ENCODE measurements at places on chromosomes 11 and 22.
A peak's percentile ranks its signal among the peaks of the same experiment; 100 is the strongest.

DNA sequence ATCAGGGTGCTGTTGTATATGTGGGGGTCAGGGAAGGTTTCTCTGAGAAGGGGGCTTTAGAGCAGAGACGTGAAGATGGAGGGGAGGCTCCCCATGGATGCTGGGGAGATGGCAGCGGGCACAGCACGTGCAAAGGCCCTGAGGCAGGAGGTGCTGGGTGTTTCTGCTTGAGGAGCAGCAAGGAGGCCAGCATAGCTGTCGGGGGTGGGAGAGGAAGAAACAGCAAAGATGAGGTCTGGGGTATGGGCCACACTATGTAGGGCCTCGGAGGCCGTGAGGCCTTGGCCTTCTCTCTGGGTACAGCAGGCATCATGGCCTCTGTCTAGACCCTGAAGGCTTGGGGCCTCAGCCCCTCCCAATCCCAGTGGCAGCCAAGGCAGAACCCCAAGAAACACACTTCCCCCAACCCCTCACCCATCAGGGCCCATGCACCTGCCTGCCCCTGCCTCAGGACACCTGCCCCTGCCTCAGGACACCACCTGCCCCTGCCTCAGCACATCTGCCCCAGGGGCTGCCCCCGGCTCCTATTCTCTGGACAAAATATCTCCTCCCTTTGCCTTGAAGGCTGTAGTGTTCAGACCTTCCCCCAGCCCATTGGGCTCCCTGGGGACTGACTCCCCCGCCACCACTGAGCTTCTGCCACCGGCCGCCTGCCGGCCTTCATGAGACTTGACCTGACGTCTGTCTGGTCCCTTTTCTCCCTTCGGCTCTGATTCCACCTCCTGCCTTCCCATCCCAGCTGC, 6.2 kb downstream of the ALDH3B1 start:
- H3K27me3 ChIP-seq = no peaks in the 10 kb centered on the region
- H3K4me1 ChIP-seq = peaks cover 29% of the 10 kb centered on the region
- no peaks in the 10 kb centered on the region for H3K36me3 ChIP-seq
- H3K4me3 ChIP-seq = no peak overlapping the region

GRCh38 chr22:41517172-41518047, 26.9 kb downstream of the POLR3H start:
- no peak overlapping the region for H3K4me3 ChIP-seq
- no peaks in the 10 kb centered on the region for H3K27me3 ChIP-seq
- DNase-seq = peak; percentile 51
- peaks cover 84% of the 10 kb centered on the region for H3K36me3 ChIP-seq

- no peak overlapping the region for H3K27ac ChIP-seq
- H3K27me3 ChIP-seq = no peaks in the 10 kb centered on the region
- H3K4me3 ChIP-seq = no peak overlapping the region
- peaks cover 73% of the 10 kb centered on the region for H3K36me3 ChIP-seq
These were observed 42.9 kb downstream of the CTNND1 start for GRCh38 chr11:57804466-57804865.

- H3K27me3 ChIP-seq = no peaks in the 10 kb centered on the region
- H3K36me3 ChIP-seq = no peaks in the 10 kb centered on the region
- H3K27ac ChIP-seq = peak overlapping the region; percentile 86
- peak; percentile 98 for DNase-seq
- H3K4me1 ChIP-seq = peaks cover 46% of the 10 kb centered on the region
These were observed 2.0 kb downstream of the DAGLA start for GRCh38 chr11:61682093-61682732.

DNA sequence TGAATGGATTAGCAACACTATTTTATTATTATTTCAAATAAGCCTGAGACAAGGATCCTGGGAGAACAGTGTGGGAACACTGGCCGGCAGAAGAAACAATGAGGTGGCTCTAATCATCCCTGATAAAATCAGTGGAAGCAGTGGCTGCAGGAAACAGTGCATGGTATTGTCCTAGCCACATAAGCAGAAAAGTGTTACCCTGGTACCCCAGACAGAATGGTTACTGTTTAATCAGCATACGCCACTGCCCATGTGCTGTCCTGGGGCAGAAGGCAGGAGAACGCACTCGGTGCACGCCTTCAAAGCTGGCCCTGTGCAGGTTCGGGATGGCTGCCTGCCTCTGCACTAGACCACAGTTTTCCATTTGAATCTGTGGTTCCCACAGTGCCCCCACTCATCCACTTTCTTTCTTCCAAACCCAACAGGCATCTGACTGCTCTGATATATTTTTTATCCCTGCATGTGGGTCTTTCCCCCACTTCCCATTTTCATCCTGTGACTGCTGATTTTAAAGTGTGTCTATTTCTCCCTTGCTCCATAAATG, 25.7 kb downstream of the OPCML start:
- peaks cover 12% of the 10 kb centered on the region for H3K27me3 ChIP-seq
- no peaks in the 10 kb centered on the region for H3K4me1 ChIP-seq
- no peak for DNase-seq
- no peak overlapping the region for H3K27ac ChIP-seq
- H3K36me3 ChIP-seq = no peaks in the 10 kb centered on the region

GRCh38 chr11:122883646-122883979, 1.1 kb downstream of the JHY start:
- H3K27ac ChIP-seq = peak overlapping the region; percentile 74
- peaks cover 9% of the 10 kb centered on the region for H3K27me3 ChIP-seq
- H3K4me1 ChIP-seq = no peaks in the 10 kb centered on the region
- DNase-seq = no peak
- peak overlapping the region; percentile 68 for H3K4me3 ChIP-seq
- peaks cover 7% of the 10 kb centered on the region for H3K36me3 ChIP-seq

DNA sequence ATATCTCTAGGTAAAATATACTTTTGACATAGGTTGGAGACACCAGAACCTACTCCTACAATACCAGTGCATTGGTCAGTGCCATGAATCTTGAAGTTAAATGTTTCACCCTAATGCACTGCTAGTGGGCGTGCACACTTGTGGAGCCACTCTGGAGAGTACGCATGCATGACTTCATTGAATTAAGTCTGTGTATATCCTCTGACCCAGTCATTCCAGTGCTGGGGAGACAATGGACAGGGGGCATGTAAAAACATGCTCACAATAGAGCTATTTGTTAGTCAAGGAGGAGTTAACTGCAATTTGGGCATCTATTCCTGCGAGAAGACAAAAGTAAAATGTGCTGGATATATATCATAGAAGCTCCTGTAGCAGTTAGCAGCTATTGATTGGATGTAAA, 335.4 kb upstream of the NCAM1 start:
- H3K36me3 ChIP-seq = no peaks in the 10 kb centered on the region
- no peaks in the 10 kb centered on the region for H3K27me3 ChIP-seq
- DNase-seq = no peak
- H3K4me3 ChIP-seq = no peak overlapping the region
- H3K27ac ChIP-seq = no peak overlapping the region

DNA sequence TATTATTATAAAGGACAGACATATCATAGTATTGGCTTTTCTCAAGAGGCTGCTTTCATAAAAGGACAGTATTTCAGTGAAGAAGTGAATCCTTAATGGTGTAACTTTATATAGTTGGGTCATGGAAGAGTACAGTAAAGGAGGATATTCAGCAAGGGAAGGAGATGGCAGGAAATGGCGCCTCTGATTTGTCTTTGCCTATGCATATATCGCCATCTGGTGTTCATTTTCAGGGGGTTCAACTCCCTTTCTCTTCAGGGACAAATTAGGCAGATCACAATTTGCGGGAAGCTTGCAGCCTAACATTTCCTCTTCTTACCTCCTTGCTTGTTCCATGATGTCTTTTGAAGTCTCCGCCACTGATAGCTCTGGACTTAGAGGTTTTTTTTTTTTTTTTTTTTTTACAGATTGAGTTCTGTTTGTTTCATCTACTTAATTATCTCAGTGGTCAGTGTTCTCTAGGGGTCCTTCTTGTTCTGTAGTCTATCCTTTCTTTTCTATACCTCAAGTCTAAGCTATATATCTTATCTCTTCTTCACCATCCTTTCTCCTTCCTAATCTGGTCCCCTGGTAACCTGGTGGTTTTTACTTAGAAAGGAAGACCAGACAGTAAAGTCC, 21.8 kb upstream of the RRM1 start:
- H3K27me3 ChIP-seq = no peaks in the 10 kb centered on the region
- H3K4me3 ChIP-seq = no peak overlapping the region
- H3K27ac ChIP-seq = no peak overlapping the region
- peak; percentile 63 for DNase-seq

GRCh38 chr22:38443628-38444521, 11.1 kb downstream of the KCNJ4 start:
- H3K27me3 ChIP-seq = peaks cover 45% of the 10 kb centered on the region
- no peak overlapping the region for H3K4me3 ChIP-seq
- H3K4me1 ChIP-seq = no peaks in the 10 kb centered on the region

DNA sequence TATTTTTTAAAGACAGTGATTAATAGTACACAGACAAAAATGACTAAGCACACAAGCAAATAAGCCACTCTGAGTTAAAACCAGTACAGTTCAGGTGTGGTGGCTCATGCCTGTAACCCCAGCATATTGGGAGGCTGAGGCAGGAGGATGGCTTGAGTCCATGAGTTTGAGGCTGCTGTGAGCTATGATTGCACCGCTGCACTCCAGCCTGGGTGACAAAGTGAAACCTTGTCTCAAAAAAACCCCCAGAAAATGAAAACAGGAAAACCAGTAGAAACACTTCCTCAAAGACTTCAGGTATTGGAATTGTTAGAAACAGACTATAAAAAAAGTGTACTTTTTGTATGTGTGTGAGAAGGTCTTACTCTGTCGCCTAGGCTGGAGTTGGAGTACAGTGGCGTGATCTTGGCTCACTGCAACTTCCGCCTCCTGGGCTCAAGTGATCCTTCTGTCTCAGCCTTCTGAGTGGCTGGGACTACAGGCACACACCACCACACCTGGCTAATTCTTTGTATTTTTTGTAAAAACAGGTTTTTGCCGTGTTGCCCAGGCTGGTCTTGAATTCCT, 33.0 kb downstream of the PPP6R2 start:
- no peaks in the 10 kb centered on the region for H3K27me3 ChIP-seq
- H3K4me1 ChIP-seq = no peaks in the 10 kb centered on the region
- peaks cover 49% of the 10 kb centered on the region for H3K36me3 ChIP-seq

- H3K36me3 ChIP-seq = no peaks in the 10 kb centered on the region
- no peak for DNase-seq
- no peaks in the 10 kb centered on the region for H3K27me3 ChIP-seq
- no peak overlapping the region for H3K4me3 ChIP-seq
- peaks cover 54% of the 10 kb centered on the region for H3K4me1 ChIP-seq
These were observed 1.7 kb upstream of the WEE1 start for GRCh38 chr11:9571763-9572115.

DNA sequence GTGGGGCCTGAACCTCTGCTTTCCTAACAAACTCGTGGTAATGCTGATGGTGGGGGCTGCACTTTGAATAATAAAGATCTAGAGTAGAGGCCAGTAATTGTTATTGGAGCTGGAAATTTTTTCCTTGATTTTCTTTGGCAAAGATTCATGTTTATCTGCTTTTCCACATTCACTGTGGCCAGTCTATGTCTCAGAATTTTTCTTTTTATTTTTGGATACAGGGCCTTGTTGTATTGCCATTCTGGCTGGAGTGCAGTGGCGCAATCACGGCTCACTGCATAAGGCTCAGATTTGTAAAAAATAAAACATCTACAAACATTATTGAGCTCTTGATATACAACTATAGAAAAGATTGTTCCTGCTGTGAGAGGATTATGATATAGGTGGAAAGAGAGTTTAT, 1.6 kb downstream of the TMEM135 start:
- H3K4me3 ChIP-seq = no peak overlapping the region
- H3K4me1 ChIP-seq = peaks cover 12% of the 10 kb centered on the region
- no peaks in the 10 kb centered on the region for H3K27me3 ChIP-seq
- peaks cover 2% of the 10 kb centered on the region for H3K36me3 ChIP-seq
- no peak for DNase-seq

DNA sequence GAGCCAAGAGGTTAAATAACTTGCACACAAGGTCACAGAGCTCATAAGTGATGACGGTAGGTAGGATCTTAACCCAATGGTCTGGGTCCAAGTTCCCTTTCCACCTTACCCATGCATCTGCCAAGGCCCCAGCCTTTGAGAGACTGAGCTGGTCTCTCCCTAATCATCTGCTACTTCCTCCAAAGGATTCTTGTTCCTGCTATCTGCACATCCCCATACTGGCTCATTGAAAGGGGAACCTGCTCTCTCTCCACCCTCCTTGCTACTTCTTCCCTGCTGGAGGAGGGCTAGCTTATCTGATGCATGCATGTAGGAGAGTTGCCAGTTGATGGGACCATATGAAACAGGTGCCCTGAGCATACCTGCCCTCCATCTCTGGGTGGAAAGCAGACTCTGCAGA, 47.7 kb downstream of the COMMD9 start:
- DNase-seq = no peak
- H3K27ac ChIP-seq = no peak overlapping the region

DNA sequence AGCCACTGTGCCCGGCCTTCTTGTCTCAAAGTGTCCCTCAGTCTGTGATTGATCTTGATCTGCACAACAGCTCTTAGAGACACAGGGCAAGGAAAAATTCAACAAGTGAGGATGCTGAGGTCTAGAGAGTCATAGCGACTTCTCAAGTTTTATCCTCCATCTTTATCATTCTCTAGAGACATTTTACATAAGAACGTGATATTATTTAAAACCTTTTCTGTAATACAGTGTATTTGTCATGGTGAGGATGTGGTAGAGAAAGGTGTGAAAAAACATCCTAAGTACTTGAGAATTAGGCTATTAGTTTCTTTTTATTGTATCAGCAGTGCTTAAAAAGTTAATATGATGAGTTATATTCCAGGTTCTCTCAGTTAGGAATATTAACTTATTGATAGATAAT, 50.2 kb downstream of the EMSY start:
- H3K27me3 ChIP-seq = no peaks in the 10 kb centered on the region
- DNase-seq = no peak
- no peak overlapping the region for H3K4me3 ChIP-seq
- no peak overlapping the region for H3K27ac ChIP-seq
- H3K36me3 ChIP-seq = peaks cover 21% of the 10 kb centered on the region
- H3K4me1 ChIP-seq = no peaks in the 10 kb centered on the region

DNA sequence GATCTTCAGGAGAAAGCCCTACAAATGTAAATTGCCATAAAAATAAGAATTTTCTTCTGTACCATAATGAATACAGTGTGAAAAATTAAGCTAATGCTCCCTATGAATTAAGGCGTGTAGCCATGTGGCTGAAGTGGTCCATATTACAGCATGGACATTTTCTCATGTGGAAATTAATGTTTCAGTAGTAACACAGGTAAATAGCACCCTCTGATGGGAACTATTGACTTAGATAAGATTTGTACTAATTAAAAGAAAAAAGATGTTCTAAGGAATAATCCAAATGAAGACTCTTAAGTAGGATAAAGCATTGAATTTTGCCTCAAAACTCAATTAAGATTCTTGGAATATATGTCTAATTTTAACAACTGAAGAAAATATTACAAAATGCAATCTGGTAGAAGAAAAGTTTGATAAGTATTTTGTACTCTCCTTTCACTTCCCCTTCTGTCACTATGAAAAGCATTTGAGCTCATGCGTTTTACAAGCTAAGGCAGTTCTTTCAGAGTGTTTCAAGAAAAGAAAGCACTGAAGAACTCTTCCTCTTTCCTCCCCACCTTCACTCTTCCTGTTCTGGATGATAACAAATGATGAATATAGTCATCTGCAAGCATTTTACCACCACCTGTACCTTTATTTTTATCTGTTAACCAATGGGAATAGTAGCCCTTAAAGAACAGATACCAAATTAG, 9.9 kb upstream of the OR8D2 start:
- no peak overlapping the region for H3K27ac ChIP-seq
- H3K27me3 ChIP-seq = no peaks in the 10 kb centered on the region
- DNase-seq = no peak
- no peaks in the 10 kb centered on the region for H3K36me3 ChIP-seq
- H3K4me1 ChIP-seq = no peaks in the 10 kb centered on the region
- H3K4me3 ChIP-seq = no peak overlapping the region

Data from large intestine (tissue), 12 donors.